ENCODE measurements at places on chromosomes 11 and 22.

GRCh38 chr22:32815059-32815458 is 13.6 kb downstream of the TIMP3 start:
- DNase-seq = no peak

- DNase-seq = no peak
These were observed 3.2 kb downstream of the ZFPL1 start for GRCh38 chr11:65087216-65087615.

DNA sequence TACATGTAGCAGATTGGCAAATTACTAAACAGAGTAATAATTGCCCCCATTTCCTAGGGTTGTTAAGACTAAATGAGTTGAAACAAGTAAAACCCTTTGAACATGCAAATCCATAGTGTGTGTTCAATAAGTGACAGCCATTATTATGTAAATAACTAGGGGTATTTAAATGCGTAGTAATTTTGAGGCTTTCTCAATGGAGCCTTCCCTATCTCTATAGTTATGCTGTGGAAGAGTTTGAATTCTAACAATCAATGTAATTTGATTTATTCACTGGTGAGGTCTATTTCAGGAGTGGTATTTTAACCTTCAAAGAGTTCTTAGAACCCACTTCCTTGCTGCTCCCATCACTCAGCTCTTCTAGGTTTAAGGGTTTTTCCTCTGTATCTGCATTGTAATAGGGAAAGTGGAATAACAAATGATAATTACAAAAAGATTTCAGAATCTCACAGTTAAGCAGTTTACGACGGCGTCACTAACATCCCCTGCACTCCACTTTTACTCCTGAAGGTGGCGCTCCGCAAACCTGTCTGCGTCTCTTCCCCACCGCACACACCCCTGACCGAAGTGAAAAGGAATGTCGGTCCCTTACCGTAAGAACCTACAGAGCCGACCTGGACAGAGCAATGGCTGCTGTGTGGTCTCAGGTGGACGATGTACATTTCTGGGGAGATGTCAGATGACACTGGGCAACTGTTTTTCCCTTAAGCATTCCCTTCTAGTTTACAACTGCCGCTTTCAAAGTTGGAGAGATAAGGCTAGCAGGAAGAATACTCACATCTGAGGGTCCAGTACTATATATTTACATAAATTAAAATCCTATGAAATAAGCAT is 80.8 kb downstream of the ZC3H12C start:
- DNase-seq = peak; percentile 75

DNA sequence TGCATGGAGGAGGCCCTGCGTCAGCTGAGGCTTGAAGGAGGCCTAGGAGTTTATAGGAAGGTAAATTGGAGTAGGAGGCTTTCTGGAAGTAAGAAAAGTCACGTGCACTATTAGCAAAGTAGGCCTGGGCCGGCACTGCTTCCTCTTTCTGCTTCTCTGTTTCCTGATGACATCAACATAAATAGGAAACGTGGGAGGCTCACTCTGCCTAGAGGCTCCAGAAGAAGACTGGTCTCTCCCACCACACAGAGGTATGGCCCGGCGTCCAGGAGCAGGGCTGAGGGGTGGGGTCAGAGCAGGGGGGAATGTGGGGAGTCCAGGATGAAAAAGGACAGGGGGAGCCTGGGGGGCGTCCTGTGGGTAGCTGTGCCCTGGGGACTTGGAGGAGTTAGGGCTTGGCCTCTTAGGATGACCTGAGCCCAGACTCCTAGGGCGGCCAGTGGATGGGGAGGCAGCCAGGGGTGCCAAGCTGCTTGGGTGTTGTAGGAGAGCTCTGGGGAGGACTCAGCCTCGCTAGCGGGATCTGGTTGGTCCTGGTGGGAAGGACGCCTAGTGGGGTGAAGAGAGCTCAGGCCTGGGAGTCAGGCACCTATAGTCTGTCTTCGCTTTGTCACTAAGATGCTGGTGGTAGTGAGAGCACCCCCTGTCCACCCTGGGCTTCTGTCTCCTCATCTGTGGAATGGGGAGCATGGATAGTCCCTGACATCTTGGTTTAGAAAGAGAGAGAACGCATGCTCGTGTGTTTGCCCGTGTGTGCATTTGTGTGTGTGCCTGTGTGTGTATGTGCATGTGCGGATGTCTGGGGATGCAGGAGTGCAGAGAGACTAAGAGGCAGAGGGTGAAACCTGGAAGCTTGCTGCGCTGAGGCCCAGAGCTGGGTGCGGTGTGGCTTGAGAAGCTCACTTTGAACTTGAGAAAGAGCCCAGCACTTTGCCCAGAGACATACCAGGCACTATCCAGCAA is at the start of gene CSF2RB:
Gene CSF2RB, plus strand, starts transcription at position 202 of the 963 bp plus-strand sequence. CDS start 8,580 bp downstream, outside the sequence.
- no peak for DNase-seq

GRCh38 chr22:25764270-25765015 is 22.5 kb downstream of the MYO18B start:
- DNase-seq = peak; percentile 71

DNA sequence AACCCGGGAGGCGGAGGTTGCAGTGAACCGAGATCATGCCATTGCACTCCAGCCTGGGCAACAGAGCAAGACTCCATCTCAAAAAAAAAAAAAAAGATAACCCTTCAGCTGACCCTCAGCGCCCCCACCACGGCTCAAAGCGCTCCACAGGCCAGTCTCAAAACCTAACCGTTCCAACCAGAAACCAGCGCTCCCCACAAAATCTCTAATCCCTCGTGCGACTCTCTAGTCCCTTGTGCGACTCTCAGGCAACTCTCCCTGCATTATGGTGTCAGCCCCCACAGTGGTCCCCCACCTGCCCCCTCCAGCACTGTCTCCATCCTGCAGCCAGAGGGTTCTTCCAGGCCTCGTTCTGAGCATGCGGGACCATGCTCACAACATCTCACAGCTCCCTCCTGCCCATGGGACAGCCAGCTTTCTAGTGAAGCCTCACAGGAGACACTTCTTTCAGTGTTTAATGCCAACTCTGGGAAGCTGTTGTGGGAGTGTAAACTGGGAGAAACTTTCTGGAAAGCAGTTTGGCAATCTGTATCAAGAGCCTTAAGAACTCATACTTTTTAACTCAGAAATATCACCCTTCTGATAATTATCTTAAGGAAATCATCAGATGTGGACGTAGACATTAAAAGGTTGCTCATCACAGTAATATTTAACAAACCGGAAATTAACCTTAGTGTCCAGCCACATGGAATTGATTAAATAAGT is 4.2 kb upstream of the RASGRP2 start:
- DNase-seq = no peak

GRCh38 chr22:43301866-43302265 is 41.3 kb downstream of the SCUBE1 start:
- no peak for DNase-seq

Data from iPS-NIHi11 (cell line).